ENCODE measurements at places on chromosomes 12 and 14.

- H3K4me3 ChIP-seq: no peak overlapping the region
- H3K27ac ChIP-seq: no peak overlapping the region
- H3K36me3 ChIP-seq: no peaks in the 10 kb centered on the region
- no peak for DNase-seq
Observed at GRCh38 chr12:113091506-113091905, 35.0 kb downstream of the DTX1 start.

DNA sequence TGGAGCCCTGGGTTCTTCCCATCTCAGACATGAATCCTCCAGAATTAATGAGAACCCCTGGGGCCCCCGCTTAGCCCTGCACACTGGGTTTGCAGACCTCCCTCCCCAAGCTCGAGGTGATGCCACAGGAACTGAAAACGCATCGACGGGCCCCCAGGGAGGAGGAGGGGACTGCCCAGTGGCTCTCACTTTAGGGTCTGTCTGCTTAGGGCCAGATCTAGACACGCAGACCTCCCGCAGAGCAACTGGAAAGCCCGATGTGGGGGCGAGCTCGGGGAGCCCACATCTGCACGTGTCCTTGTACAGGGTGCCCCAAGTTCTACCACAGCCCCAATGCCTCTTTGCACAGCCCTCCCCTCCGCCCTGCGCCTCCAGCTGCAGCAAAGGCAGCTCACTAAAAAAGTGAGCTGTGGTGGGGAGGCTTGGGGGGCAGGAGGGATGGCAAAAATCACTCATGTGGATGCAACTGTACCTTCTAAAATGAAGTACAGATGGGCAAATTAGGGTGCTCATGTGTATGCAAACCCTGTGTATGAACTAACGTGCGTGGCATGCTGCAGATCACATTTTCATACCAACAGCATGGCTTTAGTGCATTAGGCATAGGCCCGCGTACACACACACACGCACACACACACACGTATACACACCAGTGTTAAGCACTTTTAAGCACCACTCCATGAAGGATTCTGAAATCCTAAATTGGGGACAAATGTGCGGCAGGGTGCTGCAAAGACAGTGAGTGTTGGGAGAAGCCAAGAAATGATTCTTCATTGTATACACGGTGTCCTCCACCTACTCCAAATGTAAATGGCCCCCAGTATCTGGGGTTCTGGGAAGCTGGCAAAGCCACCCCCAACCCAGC lies 99.9 kb upstream of the MAP1LC3B2 start:
- no peaks in the 10 kb centered on the region for H3K36me3 ChIP-seq
- no peak overlapping the region for H3K27ac ChIP-seq
- peaks cover 2% of the 10 kb centered on the region for H3K27me3 ChIP-seq
- DNase-seq: no peak
- no peaks in the 10 kb centered on the region for H3K4me1 ChIP-seq
- H3K4me3 ChIP-seq: no peak overlapping the region

DNA sequence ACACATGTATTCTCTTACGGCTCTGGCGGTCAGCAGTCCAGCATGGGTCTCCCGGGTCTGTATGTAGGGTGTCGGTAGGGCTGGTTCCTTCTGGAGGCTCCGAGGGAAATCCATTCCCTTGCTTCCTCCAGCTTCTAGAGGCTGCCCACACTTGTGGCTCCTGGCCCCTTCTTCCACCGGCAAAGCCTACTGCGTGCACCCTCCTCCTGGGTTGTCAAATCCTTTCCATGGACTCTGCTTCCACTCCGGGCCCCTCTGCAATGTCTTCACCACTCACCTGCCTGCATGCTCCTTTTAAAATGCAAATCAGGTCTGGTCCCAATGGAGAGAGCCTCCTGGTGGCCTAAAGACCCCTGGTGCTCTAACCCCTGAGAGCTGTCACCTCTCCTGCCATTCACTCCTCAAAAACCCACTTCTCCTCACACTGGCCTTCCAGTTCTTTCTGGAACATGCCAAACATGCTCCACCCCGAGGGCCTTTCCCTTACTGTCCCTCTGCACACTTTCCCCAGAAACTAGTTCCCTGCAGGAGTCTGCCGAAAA lies 108.5 kb downstream of the DICER1 start:
- DNase-seq: no peak
- H3K4me3 ChIP-seq: no peak overlapping the region
- no peaks in the 10 kb centered on the region for H3K36me3 ChIP-seq
- no peak overlapping the region for H3K27ac ChIP-seq
- H3K4me1 ChIP-seq: no peaks in the 10 kb centered on the region

DNA sequence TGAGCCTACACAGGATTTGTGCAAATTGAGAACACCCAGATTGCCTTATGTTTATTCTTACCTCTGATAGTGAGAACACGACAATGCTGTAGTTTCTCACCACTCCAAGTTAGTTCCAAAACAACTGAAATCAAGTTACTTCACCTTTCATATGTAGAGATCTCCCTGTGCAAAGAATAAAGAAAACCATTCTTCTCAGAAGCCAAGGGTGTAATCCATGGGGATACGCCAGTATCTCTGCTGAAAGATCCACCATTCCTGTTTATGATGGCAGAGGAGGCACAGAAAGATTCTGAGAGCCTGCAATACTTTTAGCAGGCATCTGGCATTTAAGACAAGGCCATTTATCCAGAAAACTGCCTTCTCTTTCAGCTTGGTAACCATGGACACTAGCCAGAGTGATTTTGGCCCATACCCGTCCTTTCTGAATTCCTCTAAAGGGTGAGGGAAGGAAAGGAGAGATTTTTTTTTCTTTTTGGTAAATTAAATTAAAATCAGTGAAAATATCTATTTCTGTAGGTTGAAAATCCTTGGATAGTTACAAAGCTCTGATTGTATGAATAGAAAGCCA lies 355.4 kb upstream of the FAR2 start:
- H3K36me3 ChIP-seq: no peaks in the 10 kb centered on the region
- no peak for DNase-seq
- no peak overlapping the region for H3K4me3 ChIP-seq
- H3K4me1 ChIP-seq: no peaks in the 10 kb centered on the region
- no peak overlapping the region for H3K27ac ChIP-seq
- peaks cover 16% of the 10 kb centered on the region for H3K27me3 ChIP-seq

DNA sequence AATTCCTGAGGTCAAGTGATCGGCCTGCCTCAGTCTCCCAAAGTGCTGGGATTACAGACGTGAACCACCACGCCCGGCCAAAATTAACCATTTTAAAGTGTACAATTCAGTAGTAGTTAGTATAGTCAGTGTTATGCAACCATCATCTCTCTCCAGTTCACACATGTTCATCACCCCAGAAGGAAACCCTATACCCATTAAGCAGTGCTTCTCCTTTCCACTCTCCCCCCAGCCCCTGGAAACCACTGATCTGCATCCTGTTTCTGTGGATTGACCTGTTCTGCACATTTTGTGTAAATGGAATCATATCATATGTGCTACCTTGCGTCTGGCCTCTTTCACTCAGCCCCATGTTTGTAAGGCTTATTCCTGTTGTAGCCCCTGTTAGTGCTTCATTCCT lies 52.2 kb downstream of the PHETA1 start:
- DNase-seq: no peak
- H3K4me1 ChIP-seq: peaks cover 4% of the 10 kb centered on the region
- H3K27me3 ChIP-seq: peaks cover 10% of the 10 kb centered on the region
- no peaks in the 10 kb centered on the region for H3K36me3 ChIP-seq

- H3K27me3 ChIP-seq: no peaks in the 10 kb centered on the region
- no peak overlapping the region for H3K27ac ChIP-seq
- peaks cover 6% of the 10 kb centered on the region for H3K36me3 ChIP-seq
- H3K4me1 ChIP-seq: peaks cover 15% of the 10 kb centered on the region
- DNase-seq: no peak
- no peak overlapping the region for H3K4me3 ChIP-seq
Observed at GRCh38 chr14:63656194-63656593, 14.5 kb upstream of the WDR89 start.

GRCh38 chr12:116537101-116537904 lies 21.9 kb upstream of the MAP1LC3B2 start:
- H3K4me1 ChIP-seq: peaks cover 22% of the 10 kb centered on the region
- H3K27me3 ChIP-seq: no peaks in the 10 kb centered on the region
- H3K27ac ChIP-seq: no peak overlapping the region
- no peak overlapping the region for H3K4me3 ChIP-seq
- no peaks in the 10 kb centered on the region for H3K36me3 ChIP-seq
- DNase-seq: no peak

GRCh38 chr14:34009956-34010355 lies 59.1 kb upstream of the EGLN3 start:
- H3K36me3 ChIP-seq: no peaks in the 10 kb centered on the region
- H3K4me3 ChIP-seq: no peak overlapping the region

DNA sequence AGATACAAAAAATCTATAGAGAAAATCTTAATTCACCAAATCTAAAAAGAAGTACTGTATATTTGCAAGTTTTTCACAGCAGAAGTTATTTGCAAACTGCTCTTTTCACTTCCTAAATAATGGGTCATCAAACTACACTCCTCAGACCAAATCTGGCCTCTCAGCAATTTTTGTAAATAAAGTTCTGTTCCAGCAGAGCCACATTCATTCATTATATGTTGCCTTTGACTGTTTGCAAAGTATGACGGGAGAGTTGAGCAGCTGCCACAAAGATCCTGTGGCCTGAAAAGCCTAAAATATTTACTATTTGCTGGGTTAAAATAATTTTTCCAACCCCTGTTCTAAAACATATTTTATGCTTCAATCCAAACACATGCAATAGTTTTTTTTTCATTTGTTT lies 1222.3 kb upstream of the SEL1L start:
- H3K27me3 ChIP-seq: no peaks in the 10 kb centered on the region
- no peak for DNase-seq
- H3K27ac ChIP-seq: no peak overlapping the region
- no peaks in the 10 kb centered on the region for H3K36me3 ChIP-seq
- H3K4me3 ChIP-seq: no peak overlapping the region

DNA sequence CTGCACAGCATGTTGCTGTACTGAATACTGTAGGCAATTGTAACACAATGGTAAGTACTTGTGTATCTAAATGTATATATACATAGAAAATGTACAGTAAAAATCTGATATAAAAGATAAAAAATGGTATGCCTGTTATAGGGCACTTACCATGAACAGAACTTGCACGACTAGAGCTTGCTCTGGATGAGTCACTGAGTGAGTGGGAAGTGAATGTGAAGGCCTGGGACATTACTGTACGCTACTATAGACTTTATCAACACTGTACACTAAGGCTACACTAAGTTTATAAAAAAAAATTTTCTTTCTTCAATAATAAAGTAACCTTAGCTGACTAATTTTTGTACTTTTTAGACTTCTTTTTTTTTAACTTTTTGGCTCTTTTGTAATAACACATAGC lies 24.2 kb upstream of the NEDD1 start:
- H3K36me3 ChIP-seq: no peaks in the 10 kb centered on the region
- DNase-seq: peak; percentile 8
- H3K27me3 ChIP-seq: peaks cover 2% of the 10 kb centered on the region
- H3K4me1 ChIP-seq: no peaks in the 10 kb centered on the region
- H3K27ac ChIP-seq: no peak overlapping the region
- no peak overlapping the region for H3K4me3 ChIP-seq

DNA sequence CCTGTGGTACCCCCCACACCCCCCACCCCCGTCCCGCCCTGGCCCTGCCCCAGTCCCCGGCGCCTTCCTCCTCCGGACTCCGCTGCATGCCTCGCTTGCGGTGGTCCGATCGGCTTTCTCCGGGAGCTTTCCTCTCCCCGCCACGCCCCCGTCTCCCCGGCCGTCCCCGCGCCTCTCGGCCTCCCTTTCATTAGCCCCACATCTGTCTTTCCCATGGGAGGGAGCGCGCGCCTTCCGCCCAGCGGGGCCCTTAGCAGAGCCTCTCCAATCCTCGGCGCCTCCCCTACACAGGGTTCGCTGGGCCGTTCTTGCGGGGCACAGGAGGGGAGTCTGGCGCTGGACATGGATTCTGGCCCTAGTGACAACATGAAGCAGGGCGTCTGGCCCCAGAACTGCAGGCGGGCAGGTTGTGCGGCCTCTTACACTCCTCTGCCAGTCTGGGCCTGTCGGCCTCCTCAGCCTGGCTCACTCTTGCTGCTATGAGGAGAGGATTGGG lies 1.5 kb upstream of the EFS start:
- H3K4me3 ChIP-seq: no peak overlapping the region
- H3K36me3 ChIP-seq: no peaks in the 10 kb centered on the region
- peaks cover 6% of the 10 kb centered on the region for H3K4me1 ChIP-seq

- H3K4me3 ChIP-seq: no peak overlapping the region
- no peaks in the 10 kb centered on the region for H3K4me1 ChIP-seq
- H3K27ac ChIP-seq: no peak overlapping the region
- H3K36me3 ChIP-seq: peaks cover 15% of the 10 kb centered on the region
Observed at GRCh38 chr12:120703311-120703942, 6.8 kb upstream of the UNC119B start.

DNA sequence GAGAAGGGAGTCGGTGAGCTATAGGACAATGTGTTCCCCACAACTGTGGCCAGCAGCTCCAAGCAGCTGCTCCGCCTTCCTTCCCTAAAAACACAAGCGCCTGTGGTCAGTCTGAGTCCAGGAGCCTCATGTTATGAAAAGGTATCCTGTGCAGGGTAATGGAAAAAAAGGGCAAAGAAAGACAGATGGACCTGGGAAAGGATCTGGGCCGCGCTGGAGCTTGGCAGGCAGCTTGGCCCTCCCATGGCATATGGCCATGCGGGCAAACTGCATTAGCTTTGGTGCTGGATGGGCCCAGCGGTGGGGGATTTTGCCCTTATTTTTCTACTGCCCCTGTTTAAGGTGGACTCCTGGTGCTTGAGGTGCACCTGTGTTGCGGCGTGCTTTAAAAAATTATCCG lies 23.7 kb upstream of the CHST11 start:
- no peaks in the 10 kb centered on the region for H3K36me3 ChIP-seq
- no peaks in the 10 kb centered on the region for H3K27me3 ChIP-seq
- H3K4me1 ChIP-seq: peaks cover 2% of the 10 kb centered on the region
- no peak for DNase-seq

GRCh38 chr14:58238252-58239243 lies 6.1 kb upstream of the PSMA3 start:
- no peaks in the 10 kb centered on the region for H3K27me3 ChIP-seq
- peaks cover 16% of the 10 kb centered on the region for H3K4me1 ChIP-seq
- H3K36me3 ChIP-seq: no peaks in the 10 kb centered on the region
- DNase-seq: peak; percentile 61
- H3K27ac ChIP-seq: no peak overlapping the region
- H3K4me3 ChIP-seq: no peak overlapping the region

- H3K36me3 ChIP-seq: no peaks in the 10 kb centered on the region
- peaks cover 40% of the 10 kb centered on the region for H3K4me1 ChIP-seq
- DNase-seq: peak; percentile 77
- no peak overlapping the region for H3K27ac ChIP-seq
Observed at GRCh38 chr14:74612350-74613021, 449 bp upstream of the LTBP2 start.

GRCh38 chr12:27343255-27344000 lies 10.8 kb downstream of the BMAL2 start:
- H3K4me1 ChIP-seq: peaks cover 3% of the 10 kb centered on the region
- H3K27ac ChIP-seq: no peak overlapping the region
- no peaks in the 10 kb centered on the region for H3K36me3 ChIP-seq
- H3K27me3 ChIP-seq: peaks cover 16% of the 10 kb centered on the region
- no peak for DNase-seq
- H3K4me3 ChIP-seq: no peak overlapping the region

All from activated naive CD4-positive, alpha-beta T cell treated with anti-CD3 and anti-CD28 coated beads for 36 hours (primary cell).